Stimulated activated CD4-positive, alpha-beta T cell treated with anti-CD3 and anti-CD28 coated beads, TNF-alpha, amount 100 ng/mL, for 1 hour (primary cell): ENCODE measurements at places on chromosomes 1 and 21.

DNA sequence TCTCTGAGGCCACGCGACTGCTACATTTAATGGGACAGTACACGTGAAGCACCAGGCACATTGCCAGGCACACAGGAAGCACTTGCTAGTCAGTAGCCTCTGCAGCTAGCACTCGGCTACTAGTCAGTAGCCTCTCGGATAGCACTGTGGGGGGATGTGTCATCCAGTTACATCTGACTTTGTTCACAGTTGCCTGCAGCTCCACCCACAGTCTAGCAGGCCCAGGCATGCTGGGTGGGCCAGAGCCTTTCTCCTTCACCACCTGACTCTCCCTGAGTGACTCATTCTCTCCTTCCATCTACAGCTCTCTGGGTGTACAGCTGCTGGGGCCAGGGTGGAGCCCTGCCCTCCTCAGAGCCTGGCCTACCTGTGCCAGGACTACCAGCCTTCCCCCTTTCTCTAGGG, 51.5 kb downstream of the PTPRF start:
- DNase-seq = no peak

DNA sequence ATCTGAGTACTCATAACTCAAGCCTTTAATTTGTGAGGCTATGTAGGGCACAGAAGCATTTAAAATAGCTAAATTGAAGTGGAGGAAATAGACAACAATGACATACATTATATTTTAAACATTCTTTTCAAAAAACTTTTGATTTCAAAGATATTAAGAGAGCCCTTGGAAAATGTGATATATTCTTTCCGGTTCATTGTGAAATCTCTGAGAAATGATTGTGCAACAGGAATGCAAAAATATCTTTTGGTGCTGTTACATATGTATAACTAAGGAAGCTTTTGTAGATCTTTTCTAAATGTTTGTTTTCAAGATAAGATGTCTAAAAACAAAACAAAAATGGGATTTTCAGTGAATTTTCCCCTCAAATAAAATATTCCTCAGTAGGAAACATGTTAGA, 185.2 kb downstream of the LEPR start:
- no peak for DNase-seq

DNA sequence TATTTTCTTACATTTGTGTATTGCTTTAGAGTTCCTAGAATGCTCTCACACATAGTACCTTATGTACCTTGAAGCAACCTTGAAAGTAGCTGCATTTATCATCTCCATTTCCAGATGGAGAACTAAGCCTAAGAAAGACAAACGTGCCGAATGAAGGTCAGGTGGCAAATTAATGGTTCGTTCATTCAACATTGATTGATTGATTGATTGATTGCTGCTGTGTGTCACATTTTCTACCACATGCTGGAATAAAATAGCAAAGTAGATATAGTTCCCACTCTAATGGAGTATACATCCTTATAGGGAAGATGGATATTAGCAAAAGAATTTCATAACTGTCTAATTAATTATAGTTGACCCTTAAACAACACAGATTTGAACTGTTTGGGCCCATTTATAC, 172.2 kb downstream of the SDCCAG8 start:
- DNase-seq = no peak

DNA sequence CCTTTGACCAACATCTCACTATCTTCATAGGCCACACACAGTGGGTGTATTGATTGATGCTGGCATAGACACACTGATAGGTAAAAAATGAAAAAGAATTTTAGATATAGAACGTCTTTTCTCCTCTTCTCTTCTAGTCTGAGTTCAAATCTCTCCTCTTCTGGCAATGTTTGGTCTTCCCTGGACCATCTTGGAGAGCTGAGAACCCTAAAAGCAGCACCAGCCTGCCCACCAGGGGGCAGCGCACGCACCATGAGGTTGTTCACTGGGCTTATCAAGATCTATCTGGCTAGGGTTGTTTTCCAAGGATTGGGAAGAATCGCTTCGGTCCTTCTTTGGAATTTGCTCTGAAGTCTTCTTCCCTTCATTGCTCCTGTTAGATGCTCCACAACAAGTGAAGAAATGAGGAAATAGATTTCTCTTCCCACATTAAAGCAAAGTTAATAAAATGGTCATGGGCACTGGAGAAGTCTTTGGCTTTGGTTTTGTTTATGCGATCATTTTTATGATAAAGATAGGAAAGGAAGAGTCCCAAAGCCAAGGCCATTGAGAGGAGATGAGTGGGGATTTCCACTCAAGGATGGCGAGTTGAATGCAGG, 104.0 kb upstream of the OLIG2 start:
- no peak for DNase-seq

GRCh38 chr1:21508580-21509350, 458 bp upstream of the ALPL start:
- peak; percentile 67 for DNase-seq

DNA sequence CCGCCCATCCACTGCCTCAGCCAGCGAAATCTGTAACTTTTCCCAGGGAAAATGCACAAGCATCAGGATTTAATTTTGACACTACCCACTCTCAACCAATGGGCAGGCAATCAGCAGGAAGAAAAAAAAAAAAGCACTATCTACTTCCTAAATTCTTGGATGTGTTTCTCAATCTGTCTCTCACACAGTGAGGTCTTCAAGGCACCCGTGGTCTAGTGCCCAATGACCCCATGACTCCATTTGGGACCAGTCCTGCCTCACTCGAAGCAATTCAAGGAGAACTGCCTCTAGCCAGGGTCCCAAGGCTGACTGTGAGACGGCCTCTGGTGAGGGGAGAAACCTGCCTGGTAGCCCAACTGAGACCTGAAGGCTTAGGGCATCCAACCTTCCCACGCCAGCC, 35.9 kb downstream of the CSF1 start:
- no peak for DNase-seq

- DNase-seq = no peak
These were observed 746.9 kb upstream of the ADGRL2 start for GRCh38 chr1:81053826-81054225.

- no peak for DNase-seq
These were observed 49.2 kb downstream of the ASH1L start for GRCh38 chr1:155513300-155513916.

DNA sequence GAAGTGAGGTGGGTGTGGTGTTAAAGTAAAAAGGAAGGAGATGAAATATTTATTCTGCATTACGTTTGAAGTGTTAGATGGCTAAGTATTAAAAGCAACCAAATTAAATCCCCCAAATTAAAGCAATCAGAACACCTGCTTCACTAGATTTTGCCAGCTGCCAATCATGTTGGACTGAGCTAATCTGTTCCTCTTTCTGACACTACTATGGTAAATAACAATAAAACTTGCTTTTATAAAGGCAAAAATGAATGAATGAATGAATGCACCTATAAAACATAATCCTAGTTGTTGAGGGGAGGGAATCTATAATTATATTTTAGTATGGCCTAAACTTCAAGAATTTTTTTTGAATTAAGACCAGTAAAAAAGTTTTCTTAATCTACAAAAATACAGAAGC, 51.0 kb downstream of the RAB3GAP2 start:
- DNase-seq = no peak

- DNase-seq = no peak
These were observed 2.7 kb downstream of the ZBTB7B start for GRCh38 chr1:155005076-155006011.
